Skin of body (tissue), 3 donors: ENCODE measurements at places on chromosomes 16 and 17. TPM values are rescaled to one million over a fixed set of nuclear protein-coding genes. Genes with fewer than 3 reads are reported as not detected.

- DNase-seq = no peak
Observed at GRCh38 chr16:10485698-10486382, 94.6 kb downstream of the EMP2 start.

- DNase-seq = no peak
Observed at GRCh38 chr17:14351493-14351892, 50.6 kb downstream of the HS3ST3B1 start.

- DNase-seq = no peak
Observed at GRCh38 chr16:1152123-1152638, 725 bp upstream of the CACNA1H start.

DNA sequence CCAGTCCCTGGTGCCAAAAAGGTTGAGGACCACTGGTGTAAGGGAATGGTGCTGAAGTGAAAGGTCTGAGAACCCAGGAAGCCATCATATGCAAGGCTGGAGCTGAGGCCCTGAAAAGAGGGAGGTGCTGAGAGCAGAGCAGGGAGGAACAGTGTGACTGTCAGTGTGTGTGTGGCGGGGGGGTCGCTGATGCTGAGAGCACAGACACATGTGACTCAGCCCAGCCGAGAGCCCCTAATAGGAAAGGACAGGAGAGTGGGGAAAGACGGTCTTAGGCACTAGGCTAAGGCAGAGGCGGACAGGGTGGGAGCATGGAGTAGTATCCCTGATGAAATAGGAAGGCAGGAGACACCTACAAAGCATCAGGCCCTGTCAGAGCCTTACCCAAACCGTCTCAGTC, 1.2 kb downstream of the B9D1 start:
- DNase-seq = no peak

GRCh38 chr17:4945176-4945943, 3.0 kb downstream of the PFN1 start:
- no peak for DNase-seq

DNA sequence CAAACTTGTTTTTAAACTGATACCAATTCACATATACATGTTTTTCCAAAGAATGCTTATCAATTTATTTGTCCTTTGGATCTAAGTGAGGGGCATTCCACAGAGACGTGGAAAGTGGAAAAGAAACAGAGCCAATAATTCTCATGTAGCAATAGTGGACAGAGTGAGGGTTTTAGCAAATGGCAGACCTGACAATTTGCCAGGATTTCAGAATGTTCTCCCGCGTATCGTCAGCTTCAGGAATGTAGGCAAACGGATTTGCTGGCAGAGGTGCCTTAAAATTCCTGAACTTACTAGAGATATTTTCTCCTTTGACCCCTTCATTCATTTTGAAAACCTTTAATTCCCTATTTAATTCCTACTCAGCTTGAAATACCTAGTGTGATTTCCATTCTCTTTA, 193.4 kb upstream of the CPHXL start:
- peak; percentile 2 for DNase-seq

DNA sequence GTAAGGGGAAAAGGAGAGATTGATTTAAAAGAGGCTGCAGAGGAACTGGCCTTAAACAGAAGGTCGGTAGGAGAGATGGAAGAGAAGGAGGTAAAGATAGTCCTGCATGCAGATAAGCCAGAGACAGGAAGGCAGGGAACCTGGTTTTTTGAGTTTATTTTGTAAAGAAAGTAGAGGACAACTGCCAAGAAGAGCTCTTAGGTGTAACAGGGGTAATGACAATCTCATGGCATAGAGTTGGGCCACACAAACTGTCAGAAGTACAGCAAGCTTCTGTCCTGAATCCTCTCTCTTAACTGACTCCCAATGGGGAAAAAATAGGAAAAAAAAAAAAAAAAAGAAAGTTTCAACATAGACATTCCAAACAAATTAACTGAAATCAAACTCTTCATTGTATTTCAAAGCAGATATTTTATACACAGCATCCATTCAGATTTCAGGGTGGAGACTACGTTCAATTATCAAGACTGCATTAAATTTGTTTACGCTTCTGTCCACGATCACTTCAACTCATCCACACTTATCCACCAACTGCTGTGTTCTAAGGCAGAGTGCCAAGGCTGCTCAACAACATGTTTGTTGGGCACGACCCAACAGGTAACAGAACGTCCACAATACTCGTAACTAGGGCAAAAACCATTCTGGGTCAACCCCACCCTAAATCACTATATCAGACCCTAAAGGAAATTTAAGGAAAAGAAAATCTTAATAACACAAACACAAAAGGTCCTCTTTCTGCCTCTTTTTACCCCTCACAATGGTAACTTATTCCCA, 34.9 kb downstream of the USP31 start:
- DNase-seq = no peak

- no peak for DNase-seq
Observed at GRCh38 chr16:10981697-10982216, 37.4 kb downstream of the CLEC16A start.

GRCh38 chr16:970766-971581, at the start of gene LMF1:
TSS of gene LMF1 (minus strand) at chr16:970984. CDS start at chr16:970980, 4 bp downstream.
- peak; percentile 86 for DNase-seq

GRCh38 chr17:28726226-28726626, at the start of gene TLCD1:
TSS of gene TLCD1 (minus strand) at chr17:28726233. CDS start at chr17:28726097, 136 bp downstream.
- peak; percentile 71 for DNase-seq

GRCh38 chr16:24013864-24014645, 178.3 kb downstream of the PRKCB start:
- no peak for DNase-seq

GRCh38 chr17:50956750-50957523, 90.8 kb upstream of the TOB1 start:
- no peak for DNase-seq

GRCh38 chr17:48487221-48487620, 43.6 kb downstream of the HOXB1 start:
- no peak for DNase-seq

ZNF747 gene
- 5.8 TPM for total RNA-seq

GLIS2 gene
- 4.4 TPM for total RNA-seq

DLX3 gene
- total RNA-seq = 20.3 TPM

CCL5 gene
- 1.4 TPM for total RNA-seq

ZACN gene
- not detected for total RNA-seq

HOXB9 gene
- total RNA-seq = 0.10 TPM
